ENCODE measurements at places on chromosomes 7 and 10.

DNA sequence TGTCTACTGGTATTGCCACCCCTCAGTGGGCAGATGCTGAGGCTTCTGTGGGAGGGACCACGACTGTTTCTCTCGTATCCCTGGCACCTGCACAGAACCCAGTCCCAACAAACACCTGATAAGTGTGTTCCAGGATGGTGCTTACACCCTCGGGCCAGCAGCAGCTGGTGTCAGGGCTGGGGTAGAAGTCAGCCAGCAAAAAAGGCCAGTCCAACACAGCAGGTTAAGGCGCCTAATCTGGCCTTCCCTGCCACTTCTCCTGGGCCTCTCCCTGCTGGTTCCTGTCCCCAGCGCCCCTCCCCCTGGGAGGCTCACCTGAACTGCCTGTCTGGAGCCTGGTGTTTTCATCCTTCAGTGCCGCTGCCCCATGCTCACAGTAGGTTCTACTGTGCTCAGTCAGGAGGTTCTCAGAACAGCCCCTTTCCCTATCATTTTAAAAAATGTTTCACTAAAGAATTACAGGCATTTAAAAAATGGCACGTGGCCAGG, 20.0 kb downstream of the PODXL start:
- DNase-seq, result no peak

DNA sequence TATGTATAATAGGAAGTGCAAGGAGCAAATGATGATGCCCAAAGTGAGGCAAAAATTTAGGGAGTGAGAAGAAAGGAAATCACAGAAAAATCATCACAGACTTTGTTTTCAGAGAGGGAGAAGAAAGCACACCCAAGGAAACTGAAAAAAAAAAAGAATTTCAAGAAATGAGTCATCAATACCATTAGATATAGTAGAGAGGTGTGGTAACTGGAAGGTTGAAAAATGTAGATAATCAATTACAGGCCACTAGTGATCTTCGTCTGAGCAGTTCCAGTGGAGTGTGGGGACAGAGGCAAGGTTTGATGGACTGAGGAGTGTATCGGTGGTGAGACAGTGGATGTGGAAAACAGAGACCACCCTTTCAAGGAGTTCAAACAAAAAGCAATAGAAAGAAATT, 31.7 kb downstream of the ASB4 start:
- DNase-seq, result no peak

DNA sequence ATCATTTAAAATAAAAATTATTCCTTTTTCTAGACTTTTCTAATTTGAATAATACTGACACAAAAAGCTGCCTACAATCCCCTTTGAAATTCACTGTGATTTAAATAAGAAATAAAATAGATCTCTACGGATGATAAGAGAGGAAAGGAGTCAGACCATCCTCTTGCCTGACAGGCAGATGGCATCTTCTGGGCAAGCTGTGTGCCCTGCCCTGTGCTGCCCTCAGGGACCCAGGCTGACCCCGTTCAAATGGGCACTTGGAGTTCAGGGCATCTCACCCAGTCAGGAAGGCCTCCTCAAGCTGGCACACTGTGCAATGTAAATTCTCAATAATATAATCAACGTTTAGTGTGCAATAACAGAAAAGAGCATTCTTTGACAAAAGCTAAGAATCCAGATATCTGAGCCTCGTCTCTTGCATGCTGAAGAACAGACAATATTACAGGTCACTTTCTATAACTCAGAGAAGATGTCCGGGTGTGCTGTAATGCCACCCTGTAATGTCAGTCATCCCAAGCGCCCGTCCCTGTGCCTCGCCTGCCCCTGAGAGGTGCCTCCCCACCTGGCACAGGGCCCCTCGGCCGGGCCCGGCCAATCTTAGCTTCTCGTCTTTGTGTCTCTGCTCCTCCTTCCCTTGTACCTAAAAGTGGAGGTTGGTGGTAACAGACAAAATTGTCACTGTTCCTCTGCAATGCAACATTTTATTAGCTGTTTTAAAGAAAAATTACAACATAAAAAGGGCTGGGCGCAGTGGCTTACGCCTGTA, 263.3 kb downstream of the COBL start:
- no peak for DNase-seq

GRCh38 chr7:46547044-46547443, 626.0 kb upstream of the IGFBP3 start:
- no peak for DNase-seq

GRCh38 chr10:1375346-1376170, 319.4 kb downstream of the WDR37 start:
- DNase-seq, result no peak

- DNase-seq, result no peak
These were observed 645.7 kb downstream of the PHTF2 start for GRCh38 chr7:78444267-78444666.

DNA sequence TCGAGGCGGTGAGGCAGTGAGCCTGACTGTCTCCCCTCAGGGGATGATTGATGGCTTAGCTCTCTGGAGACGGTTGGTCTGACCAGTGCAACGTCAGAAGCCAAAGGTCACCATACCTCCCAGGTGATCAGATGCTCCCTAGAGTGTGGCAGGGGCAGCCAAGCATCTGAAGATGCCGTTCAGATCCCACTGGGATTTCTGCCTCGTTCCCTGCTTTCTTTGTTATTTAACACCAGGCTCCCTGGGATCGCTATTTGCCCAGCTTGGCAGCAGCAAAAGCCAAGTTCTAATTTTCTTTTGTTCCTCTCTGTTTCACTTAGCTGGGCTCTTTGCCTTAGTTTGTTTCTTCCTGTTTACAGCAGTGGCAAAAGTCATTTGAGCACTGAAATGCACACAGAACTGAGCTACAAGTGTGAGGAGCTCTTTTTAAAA, 53.5 kb upstream of the SVIL start:
- no peak for DNase-seq

DNA sequence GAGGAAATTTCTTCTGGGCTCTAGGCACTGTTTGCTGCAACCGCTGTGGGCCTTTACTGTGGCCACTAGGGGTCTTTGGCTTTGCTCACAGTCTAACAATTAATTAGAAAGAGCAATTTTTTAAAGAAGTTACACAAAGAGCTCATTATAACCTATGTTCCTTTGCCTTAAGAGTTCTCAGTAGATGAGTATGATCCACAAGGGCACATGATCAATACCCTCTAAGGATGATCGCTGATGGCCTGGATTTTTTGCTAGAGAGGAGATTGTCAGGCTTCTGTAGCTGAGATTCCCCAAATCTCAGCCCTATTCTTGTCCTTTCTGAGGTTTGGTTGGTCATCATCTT, 80.8 kb upstream of the RHOBTB1 start:
- DNase-seq, result no peak

GRCh38 chr10:3806603-3807002, 21.6 kb upstream of the KLF6 start:
- DNase-seq, result no peak

DNA sequence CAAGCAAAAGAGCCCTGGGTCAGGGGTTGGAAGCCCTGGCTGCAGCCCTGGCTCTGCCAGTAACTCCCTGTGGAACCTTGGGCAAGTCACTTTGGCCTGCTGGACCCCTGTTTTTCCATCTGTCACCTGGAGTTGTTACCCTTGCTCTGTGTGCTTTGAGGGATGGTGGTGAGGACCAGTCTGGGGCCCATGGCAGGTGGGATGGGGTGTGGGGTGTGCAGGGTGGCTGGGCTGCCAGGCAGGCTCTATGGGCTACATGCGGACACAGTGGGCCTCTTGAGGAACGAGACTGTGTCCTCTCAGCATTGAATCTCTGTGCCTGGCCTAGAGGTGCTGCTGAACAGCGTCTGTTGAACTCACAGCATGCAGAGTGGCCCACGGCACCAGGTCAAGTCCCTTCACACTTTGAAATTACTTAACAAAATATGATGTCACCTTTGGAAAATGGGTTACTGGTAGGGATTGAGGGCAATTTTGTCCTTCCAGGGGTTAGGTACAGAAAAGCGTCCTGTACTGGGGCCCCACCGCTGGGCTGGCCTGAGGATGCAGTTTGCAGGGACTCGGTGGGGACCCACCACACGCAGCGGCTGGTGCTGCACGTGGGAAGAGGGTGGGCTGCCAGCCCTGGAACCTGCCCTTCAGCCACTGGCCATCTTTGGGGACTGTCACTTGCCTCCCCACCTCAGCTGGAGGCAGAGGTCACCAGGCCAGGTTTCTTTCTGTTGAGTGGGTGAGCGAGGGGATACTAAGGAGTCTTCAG, 45.3 kb downstream of the PRF1 start:
- no peak for DNase-seq

Measured in stimulated activated CD8-positive, alpha-beta memory T cell treated with anti-CD3 and anti-CD28 coated beads, Interleukin-15, amount 100 ng/mL, for 24 hours (primary cell).